ENCODE measurements at places on chromosomes 7 and 10. TPM values are rescaled to one million over a fixed set of nuclear protein-coding genes. Genes with fewer than 3 reads are reported as not detected.

LIPK gene
- total RNA-seq, result not detected

TSPAN12 gene
- 0.38 TPM for total RNA-seq

GPR158 gene
- total RNA-seq, result 0.05 TPM

TSPAN15 gene
- total RNA-seq, result 80.7 TPM

PRRT4 gene
- total RNA-seq, result 0.26 TPM

LAMB1 gene
- 118 TPM for total RNA-seq

FAM221A gene
- 0.34 TPM for total RNA-seq

PNLIPRP2 gene
- total RNA-seq, result 0.11 TPM

PLAU gene
- total RNA-seq, result 87.2 TPM

SUGCT gene
- 1.5 TPM for total RNA-seq

ZNF736 gene
- 0.02 TPM for total RNA-seq

INMT gene
- total RNA-seq, result not detected

Data from A549 treated with dexamethasone at 1 μM for 4 hours (cell line).